ENCODE measurements at places on chromosomes 7 and 10.

DNA sequence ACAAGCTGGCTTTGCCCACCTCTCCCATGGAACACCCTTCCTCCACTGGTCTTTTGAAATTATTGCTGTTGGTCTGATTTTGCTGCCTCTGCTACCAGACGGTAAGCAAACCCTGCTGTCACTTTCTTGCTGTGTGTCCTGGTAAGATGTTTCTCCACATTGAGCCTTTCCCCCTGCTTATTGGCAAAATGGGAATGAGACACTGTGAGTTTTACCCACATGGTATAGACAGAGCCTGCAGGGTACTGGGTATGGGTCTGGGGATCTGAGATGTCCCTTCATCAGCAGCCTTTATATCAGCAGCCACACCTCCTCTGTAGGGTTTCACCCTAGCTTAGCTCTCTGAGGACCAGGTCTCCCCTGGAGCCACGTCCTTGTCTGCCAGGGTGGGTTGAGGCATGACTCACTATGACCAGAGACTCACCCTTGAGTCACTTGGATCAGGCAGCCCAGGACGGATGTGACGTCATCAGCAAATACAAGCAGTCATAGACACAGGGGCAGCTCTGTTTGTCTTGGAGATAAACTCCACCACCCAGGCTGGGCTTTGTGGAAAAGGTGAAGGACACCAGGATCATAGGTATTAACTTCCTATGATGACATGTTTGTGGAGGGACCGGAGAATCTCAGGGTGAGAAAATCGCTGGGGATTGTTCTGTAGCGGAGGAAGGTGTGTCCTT is 17.9 kb upstream of the BAIAP2L1 start:
- no peak for DNase-seq

DNA sequence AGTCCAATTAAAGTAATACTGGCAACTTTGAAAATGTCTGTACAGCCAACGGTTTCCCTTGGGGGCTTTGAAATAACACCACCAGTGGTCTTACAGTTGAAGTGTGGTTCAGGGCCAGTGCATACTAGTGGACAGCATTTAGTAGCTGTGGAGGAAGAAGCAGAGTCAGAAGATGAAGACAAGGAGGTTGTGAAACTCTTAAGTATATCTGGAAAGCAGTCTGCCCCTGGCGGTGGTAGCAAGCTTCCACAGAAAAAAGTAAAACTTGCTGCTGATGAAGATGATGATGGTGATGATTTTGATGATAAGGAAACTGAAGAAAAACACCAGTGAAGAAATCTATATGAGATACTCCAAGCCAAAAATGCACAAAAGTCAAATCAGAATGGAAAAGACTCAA is 72.2 kb downstream of the ZNF783 start:
- DNase-seq: no peak

GRCh38 chr10:6465854-6466601 is 114.0 kb downstream of the PRKCQ start:
- no peak for DNase-seq

DNA sequence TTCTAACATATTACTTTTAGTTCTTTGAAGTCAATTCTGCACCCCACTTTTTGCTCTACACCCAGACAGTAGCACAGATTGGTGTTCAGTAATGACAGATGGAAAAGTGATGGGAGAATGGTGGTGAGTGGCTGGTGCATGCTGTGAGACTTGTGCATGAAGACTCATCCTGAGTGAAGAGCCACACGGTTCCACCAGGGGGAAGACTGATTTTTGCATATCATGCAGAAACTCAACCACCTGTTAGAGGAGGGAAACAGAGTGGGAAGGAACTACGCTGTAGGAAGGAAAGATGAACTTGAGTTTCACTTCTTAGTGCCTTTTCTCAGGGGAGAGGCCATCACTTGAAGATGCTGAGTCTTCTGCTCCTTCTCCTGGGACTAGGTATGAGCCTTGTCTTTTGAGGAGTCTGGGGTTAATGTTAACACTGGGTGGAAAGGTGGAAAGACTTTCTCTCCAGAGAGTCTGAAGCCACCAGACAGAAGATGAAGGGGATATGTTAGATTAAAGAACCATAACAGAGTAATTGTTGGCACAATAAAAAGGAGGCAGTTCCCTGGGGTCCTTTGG is 9.3 kb upstream of the PRSS1 start:
- DNase-seq: no peak

- DNase-seq: no peak
These were observed 82.0 kb downstream of the TMEM168 start for GRCh38 chr7:112708236-112708635.

DNA sequence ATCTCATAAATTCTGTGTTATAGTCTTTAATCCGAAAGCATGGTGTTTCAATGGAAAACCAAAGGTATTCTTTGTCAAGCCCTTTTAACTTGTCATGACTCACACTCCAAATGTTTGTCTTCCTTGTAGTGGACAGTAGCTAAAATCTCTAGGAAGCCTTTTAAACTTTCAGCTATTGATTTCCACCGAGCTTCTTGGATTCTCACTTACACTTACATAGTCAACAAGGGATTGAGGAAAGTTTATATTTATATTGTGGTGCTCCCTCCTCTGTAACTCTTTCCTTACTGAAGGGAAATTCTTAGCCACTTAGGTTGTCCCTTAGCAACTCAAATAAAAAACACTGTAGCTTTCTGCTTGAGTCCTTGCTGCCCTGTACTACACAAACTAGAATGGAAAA is 31.2 kb upstream of the GPR37 start:
- DNase-seq: no peak

GRCh38 chr10:31754803-31755624 is 173.6 kb downstream of the ARHGAP12 start:
- DNase-seq: no peak

- no peak for DNase-seq
These were observed 30.3 kb downstream of the ZNF775 start for GRCh38 chr7:150409300-150410030.

- no peak for DNase-seq
These were observed 810.2 kb downstream of the PCDH15 start for GRCh38 chr10:53990799-53991238.

GRCh38 chr7:129719980-129720732 is 108.6 kb downstream of the NRF1 start:
- no peak for DNase-seq

DNA sequence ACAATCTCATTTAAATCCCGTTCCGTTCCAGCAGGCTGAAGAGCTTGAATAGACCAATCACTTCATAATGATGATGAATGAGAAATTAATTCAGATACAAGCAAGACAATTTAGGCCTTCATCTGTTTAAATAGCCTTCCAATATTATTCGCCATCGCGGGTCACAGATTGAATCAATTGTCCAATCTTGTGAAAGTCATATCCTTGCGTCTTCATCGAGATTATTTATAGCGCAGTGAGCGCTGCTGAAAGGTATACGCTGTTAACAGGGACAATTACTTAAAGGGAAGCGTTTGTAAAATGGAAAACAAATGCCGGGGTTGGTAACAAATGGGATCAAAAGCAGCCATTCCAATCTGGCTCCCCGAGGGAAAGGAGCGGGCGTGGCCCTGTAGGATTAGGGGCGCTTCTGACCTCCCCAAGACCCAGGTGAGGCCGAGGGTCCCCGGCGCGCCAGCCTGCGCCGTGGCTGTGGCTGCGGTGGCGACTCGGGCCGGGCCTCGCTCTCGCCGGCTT is 8.6 kb downstream of the EVX1 start:
- no peak for DNase-seq

Data from GM10248 (cell line).